ENCODE measurements at places on chromosomes 3 and 15.

GRCh38 chr15:42385206-42385979 lies 26.1 kb downstream of the CAPN3 start:
- peak; percentile 56 for DNase-seq

DNA sequence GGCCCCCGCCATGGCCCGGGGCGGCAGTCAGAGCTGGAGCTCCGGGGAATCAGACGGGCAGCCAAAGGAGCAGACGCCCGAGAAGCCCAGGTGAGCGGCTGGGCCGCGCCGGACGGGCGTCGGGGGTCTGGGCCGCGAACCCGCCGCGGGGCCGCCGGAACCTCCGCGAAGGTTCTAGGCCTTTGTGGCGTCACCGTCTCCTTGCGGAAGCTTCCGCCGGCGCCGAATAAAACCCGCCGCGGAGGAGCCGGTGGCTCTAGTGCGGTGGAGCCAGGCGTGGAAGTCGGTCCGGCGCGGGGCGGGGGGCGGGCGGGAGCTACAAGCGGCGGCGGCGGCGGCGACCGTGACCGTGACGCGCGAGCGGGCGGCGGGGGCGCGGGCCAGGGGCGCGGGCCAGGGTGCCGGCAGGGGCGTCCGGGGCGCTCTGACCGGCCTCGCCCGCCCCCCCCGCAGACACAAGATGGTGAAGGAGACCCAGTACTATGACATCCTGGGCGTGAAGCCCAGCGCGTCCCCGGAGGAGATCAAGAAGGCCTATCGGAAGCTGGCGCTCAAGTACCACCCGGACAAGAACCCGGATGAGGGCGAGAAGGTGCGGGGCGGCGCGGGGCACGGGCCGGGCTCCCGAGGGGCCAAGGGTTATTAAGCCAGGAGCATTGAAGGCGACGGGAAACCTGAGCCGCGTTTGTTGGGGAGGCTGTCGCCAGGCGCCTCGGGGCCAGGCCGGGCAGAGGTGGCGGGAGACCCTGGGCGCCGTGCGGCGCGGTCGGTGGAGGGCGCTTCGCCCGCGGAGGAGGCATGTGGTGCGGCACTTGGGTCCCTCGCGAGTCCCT lies at the start of gene DNAJA4:
TSS of gene DNAJA4 (plus strand) at position 259 of the 833 bp plus-strand sequence. CDS start at position 461, 202 bp downstream.
- DNase-seq: peak; percentile 49

DNA sequence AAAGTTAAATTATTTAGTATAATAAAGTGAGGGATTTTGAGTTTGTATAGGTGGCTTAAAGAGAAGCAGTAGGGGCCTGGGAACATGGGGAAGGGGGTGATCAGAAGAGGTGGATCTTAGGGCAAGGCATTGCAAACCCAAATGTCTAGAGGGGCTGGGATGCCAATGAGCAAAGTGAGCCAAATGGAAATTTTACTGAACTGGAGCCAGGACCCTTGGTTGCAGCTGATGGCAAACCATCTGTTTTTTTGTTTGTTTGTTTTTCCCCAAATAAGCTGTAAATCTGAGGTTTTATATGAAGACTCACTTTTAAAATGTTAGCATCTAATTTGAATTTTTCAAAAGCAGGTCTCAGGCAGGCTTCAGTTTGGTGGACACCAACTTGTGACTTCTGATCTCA lies 14.8 kb upstream of the PARP14 start:
- no peak for DNase-seq

DNA sequence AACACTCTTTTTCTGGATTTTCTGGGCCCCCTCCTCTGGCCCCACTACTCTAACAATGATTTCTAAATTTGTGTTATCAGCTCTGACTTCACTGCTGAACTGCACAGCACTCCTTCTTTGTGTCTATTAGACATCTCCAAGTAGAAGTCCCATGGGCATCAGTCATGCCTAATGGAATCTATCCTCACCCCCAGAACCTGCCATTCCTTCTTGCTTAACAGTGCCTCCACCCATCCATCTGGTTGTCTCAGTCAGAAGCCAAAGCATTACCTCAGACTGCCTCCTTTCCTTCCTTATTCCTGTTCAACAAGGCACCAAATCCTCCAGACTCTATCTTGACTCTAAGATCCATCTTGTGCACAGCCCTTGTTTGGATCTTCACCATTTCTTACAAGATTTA lies 36.2 kb downstream of the SSR3 start:
- DNase-seq: no peak

DNA sequence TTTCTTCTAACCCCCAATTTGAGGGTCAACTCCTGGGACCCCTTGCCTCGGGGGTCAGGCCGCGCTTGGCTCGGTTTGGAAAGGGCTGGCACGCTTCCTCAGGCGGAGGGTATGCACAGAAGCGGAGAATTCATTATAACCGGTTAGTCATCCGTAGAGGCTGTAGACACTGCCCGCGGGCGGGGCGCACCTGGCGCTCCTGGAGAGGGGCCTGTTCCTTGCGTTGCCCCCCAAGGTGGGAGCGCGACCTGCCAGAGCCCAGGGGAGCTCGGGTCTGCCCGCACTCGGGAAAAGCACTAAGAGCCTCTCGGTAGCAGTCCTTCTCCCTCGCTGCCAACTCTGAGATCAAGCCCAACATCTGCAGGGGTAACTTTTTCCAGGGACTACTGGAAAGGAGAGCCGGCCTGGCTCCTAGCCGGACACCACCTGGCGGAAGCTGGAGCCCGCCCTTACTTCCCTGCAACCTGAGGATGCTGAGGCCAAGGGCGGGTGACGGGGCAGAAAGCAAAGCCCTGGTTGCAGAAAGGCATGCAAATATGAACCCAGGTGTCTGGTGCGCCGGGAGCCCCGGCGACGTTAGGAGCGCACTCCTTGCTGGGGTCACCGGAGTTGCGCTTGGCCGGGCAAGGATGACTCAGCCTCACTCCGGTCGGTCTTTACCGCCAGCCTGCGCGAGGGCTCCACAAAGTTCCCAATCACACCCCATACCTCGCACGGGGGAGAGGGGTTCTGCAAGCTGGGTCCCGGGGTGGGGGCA lies 1.5 kb upstream of the CACNA2D3 start:
- no peak for DNase-seq

DNA sequence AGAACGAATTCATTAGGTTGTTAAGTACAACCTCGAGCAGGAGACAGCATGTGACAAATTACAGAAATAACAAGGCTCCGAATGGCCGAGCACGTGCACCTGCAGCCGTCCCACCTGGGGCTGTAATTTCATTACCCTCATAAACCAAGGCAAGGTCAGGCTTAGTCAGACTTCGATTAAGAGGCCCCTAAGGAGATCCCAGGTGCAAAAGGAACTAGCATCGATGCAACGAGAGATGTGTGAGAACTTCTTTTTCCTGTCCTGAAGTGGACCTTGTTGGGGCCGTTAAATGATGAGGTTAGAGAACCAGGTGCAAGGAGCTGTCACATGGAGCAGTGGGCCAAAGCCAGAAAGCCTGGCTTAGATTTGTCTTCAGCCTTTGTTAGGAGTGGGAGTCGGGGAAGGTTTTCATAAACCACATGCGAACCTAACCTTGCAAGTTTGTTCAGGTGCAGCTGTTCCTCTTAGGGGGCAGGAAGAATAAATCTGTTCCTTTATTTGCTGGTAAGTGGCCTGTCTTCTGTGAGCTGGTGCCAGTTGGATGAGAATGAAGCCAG lies 559.9 kb upstream of the MCTP2 start:
- DNase-seq: no peak

DNA sequence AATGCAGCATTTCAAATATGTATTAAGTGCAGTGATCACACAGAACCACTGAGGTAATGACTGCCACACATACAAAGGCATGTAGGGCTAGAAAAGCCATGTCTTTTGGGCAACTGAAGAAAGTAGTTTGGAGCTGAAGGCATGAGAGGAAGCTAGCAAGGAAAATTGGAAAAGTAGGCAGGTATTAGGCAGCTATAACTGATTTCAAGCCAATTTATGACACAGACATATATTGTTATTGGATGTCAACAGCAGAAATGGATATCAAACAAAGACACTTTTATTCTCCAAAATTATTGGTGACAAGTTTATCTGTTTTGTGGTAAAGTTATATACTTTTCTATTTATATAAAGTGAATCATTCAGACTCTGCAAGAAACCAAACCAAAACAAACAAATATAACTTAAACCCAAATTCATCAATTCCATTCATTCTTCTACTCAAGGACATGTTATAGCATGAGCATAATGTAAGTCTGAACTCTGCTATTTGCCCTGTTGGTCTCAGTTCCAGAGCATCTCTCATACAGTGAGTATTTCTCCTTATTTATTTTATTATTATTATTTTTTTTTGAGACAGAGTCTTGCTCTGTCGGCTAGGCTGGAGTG lies 307.4 kb upstream of the COL8A1 start:
- no peak for DNase-seq

GRCh38 chr3:156400735-156401134 lies 154.2 kb downstream of the SSR3 start:
- DNase-seq: no peak

DNA sequence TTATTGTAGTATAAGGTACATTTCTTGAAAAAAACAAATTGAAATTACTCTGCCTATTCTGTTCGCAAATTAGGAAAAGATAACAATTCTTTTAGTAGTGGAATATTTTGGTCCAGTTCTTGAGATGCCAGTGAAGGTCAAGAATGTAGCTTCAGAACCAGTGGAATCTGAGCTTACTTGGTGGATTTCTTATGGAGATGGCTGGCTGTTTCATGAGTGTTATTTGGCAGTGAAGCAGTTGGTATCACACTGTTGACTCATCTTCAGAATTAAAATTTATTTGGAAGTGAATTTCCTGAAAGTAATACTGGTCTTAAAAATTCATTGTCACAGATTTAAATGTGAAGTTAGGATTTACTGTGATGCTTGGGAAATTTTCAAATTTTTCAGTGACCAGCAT lies 19.1 kb downstream of the RNF13 start:
- no peak for DNase-seq

DNA sequence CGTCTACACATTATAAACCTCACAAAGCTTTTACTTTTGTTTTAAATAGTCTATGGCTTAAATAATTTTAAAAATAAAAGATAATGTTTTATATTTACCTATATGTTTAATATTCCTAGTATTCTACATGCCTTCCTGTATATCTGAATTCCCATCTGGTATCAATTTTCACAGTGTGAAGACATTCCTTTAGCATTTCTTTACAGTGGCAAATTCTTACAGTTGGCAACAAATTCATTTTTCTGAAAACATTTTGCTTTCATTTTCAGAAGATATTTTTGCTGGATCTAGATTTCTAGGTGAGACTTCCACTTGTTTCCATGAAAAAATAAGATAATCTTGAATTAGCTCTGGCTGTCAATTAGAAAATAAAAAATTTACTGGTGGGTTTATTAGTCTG lies 471.4 kb upstream of the NAALADL2 start:
- no peak for DNase-seq

DNA sequence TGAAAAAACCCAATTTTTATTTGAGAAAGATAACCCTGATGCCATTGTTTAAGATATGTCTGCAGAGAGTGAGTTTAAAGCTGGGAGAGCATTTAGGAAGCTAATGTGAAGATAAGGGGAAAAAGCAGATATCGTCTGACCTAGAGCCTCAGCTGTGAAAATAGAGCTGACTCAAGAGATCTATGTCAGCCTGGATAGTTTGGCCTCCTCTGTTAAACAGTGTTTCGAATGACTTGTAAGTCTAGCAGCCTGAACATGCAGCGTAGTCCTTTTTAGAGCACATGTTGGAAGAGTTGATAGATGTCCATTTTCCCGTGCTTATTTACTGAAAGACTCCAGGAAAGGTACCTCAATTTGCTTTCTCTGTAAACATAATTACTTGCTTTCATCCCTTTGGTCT lies 48.1 kb downstream of the ALCAM start:
- no peak for DNase-seq

DNA sequence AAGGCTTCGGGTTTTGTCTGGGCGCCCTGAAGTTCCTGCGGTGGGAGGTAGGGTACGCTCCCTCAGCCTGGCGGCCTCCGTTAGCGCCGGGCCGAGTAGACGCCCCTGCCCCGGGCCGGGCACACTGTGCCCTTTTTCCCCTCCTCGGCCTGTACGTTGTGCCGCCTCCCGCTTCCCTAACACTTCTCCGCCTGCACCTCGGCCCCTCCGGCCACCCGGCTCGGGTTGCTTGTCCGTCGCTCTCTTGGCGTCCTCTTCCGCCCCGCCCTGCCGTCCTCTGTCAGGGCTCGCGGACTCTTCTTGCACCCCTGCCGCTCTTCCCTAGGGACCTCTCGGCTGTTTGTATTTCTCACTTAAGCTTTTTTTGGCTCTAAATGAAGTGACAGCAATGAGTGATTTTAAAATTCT lies 384 bp downstream of the KNL1 start:
- peak; percentile 44 for DNase-seq

DNA sequence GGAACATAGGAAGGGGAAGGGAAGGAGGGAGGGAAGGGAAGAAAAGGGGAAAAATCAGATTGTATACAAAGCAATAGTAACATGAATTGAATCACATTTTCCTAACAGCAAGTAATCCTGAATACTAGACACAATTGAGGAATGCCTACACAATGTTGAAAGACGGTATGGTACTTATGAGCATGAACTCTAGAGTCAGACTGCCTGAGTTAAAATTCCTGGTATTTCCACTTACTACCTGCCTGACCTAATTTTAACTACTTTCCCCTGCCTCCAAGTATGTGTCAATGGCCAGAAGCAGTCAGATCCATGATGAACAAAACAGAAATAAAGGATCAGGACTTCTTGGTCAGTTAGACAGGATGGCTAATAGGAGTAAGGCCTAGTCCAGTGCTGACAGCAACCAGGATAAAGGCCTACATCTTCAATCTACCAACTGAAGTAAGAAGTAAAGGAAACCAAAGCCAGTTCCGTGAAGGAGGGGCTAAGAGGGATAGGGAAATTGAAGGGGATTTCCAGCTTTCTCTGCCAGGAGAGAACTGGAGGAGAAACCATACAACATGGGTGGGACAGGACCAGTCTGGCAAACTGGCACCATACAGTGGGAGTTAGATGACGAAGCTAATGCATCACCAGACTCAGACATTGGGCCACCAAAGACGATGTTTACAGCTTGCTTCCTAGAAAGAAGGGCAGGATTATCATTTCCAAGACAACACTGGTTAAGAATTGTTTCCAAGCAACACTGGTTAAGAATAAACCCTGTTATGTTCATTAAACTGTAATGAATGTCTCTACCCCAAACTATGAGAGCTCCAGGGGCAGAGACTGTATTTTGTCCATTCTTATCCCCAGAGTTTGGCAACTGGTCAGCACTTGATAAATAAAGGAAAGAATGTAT lies 151.6 kb upstream of the UBE2E2 start:
- peak; percentile 61 for DNase-seq

GRCh38 chr15:76070921-76071635 lies 11.3 kb downstream of the TMEM266 start:
- peak; percentile 77 for DNase-seq

GRCh38 chr15:85045615-85046014 lies 64.0 kb downstream of the PDE8A start:
- no peak for DNase-seq

Measured in inflammatory macrophage treated with lipopolysaccharide for 1 hour (primary cell).